ENCODE measurements at places on chromosomes 2 and 18.

GRCh38 chr2:135638825-135639224, 102.8 kb upstream of the UBXN4 start:
- DNase-seq: no peak

DNA sequence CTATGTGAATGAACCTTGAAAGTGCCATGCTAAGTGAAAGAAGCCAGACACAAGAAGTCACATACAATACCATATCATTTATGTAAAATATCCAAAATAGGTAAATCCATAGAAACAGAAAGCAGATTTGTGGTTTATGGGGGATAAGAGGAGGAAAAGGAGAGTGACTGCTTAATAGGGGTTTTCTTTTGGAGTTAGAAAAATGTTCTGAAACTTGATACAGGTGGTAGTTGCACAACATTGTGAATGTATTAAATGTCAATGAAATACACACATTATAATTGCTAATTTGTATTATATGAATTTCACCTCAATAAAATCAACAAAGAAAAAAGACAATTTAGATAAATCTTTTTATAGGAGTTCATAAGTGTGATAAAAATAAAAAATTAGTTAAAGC, 37.1 kb downstream of the MEMO1 start:
- no peak for DNase-seq

DNA sequence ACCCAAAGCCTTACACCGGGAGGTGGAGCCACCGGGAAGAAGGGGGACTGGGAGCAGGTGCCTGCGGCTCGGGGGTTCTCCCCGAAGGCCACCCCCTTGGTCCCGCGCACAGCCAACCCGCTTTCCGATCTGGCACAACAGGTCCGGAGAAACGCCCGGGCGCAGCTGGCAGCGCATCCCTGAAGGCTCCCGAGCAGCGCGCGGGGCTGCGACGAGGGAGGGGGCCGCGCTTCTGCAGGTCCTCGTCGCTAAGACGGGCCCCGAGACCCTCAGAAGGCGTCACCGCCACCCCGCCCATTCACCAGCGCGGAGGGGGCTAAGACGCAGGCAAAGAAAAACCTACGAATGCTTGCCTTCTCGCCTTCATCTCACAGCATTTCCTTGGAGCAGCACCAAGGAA, 1.8 kb downstream of the CBLN2 start:
- no peak for DNase-seq

DNA sequence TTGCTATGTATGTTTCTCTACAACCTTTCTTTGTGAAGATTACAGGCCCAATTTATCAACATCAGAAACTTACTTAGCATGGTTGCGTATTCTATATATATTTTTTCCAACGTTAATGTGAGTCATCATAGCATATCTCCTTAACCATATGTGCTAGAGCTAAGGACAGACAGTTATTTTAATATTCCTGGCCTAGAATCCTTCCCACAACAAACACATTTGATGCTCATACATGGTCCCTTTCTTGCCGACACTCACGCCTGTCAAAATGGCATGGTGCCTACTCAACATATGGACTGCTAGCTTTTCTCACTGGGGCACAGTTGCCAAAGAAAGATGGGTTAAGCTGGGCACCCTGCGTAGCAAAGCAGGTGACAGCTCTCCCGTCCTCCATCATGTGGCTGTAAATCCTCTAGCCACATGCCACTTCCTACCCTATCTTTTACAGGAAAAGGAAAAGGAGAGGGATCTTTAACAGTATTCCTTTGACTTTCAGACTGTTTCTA, 75.2 kb upstream of the GALNT5 start:
- DNase-seq: peak; percentile 45

GRCh38 chr2:66569974-66570373, 135.0 kb downstream of the MEIS1 start:
- no peak for DNase-seq

DNA sequence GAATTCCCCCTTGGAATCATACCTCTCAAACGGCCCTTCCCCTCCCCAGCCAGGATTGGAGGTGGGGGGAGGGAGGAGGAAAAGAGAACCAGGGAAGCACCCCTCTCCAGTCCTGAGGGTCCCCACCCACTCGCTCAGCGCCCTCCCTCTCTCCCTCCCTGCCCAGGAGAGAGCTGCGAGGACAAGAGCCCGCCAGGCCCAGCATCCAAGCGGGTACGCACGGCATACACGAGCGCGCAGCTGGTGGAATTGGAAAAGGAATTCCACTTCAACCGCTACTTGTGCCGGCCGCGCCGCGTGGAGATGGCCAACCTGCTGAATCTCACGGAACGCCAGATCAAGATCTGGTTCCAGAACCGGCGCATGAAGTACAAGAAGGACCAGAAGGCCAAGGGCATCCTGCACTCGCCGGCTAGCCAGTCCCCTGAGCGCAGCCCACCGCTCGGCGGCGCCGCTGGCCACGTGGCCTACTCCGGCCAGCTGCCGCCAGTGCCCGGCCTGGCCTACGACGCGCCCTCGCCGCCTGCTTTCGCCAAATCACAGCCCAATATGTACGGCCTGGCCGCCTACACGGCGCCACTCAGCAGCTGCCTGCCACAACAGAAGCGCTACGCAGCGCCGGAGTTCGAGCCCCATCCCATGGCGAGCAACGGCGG, 14.4 kb downstream of the HOXD3 start:
- DNase-seq: no peak

GRCh38 chr18:42330296-42330695, 375.3 kb downstream of the PIK3C3 start:
- no peak for DNase-seq

DNA sequence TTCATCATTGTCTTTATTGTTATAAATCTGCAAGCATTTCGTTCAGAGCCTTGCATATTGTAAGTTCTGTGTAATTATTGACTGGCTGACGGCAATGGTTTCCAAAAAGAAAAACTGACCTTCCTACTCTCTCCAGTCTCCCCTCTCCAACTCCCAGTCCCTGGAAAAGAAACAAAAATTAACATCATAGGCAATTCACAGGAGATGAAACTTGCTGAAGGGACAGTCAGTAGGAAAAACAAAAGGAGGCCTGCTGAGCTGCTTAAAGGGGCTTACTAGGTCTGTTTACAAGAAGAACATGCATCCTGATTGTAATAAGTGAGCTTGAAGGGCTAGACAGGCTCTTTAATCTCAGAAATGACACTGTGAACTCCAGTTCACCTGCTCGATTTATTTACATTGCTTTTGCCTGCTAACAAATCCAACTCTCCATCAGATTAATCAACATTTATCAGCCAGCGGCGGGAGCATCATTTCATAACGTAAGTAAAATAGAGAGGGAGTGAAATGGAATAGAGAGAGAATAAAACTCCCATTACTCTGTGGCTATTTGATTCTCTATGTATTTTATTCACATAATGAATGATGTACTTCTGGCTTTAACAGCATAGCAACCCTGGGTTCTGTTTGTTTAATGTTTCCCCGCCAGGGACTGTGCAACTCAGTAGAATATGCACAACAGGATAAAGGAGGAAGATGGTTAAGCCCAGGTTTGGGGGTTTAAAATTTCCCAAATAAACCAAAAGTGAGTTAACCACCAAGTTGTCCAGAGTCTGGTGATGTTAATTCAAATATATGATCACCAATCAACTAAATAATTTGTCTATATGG, 256.7 kb upstream of the SETBP1 start:
- DNase-seq: no peak

DNA sequence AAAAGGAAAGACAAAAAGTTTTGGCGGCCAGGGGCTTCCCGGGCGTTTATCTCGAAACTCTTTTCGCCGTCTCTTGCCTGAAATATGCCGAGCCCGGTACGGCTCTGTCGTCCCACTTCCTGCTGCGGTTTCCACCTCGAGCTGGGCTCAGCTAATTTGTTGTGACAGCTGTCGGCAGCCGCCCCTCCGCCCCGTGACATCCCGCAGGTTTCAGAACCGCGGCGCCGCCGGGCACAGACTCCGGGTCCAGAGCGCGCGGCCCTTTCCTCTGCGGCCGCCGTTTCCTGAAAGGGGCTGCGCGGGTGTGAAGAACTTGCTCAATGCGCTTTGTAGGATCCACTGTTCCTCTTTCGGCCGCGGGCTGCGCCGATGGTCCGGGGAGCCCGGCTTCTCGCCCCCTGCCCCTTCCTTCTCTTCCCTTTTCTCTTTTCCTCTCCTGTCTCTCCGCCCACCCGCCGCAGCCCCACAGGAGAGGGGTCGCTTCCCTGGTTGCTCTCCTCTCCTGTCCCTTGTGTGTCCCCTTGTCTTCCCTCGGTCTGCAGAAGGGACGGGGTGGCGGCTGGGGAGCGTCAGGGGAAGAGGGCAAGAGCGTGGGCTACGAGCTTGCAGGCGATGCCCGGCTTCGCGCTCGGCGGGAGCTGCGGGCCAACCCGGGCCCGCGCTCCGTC, 648 bp downstream of the ARID5A start:
- DNase-seq: peak; percentile 43

GRCh38 chr2:144459286-144459685, 60.6 kb downstream of the ZEB2 start:
- no peak for DNase-seq

DNA sequence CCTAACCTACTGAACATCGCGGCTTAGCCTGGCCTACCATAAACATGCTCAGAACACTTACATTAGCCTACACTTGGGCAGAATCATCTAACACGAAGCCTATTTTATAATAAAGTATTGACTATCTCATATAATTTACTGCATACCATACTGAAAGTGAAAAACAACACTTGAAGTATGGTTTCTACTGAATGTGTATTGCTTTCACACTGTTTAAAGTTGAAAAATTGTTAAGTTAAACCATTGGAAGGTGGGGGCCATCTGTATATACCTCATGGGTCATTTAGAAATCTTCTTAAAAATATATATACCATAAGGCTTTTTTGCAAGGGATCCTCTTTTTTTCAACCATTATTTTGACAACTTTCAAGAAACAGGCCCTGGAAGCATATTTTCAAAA, 16.5 kb downstream of the RNF149 start:
- no peak for DNase-seq

- DNase-seq: no peak
Measured at GRCh38 chr18:25465152-25465732, 113.3 kb upstream of the ZNF521 start.

GRCh38 chr18:77102259-77103040, 30.1 kb downstream of the MBP start:
- DNase-seq: no peak

DNA sequence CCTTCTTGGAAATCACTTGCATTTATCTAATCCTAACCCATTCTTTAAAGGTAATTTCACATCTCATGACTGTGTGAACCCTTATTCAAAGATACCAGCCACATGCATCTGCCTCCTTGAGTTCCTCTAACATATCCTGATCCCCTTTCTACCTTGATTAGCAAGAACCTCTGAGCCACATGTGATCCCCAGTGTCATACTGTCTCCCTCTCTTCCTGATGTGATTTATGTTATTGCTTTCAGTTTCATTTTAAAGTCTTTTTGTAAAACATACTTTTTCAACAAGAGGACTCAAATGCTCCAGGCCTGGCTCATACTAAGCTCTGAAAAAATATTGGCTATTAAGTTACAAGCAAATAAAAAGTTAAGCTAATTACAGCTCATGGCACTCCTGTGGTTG, 470.1 kb downstream of the DLGAP1 start:
- no peak for DNase-seq

GRCh38 chr2:44777036-44777435, 164.5 kb upstream of the SIX3 start:
- no peak for DNase-seq

DNA sequence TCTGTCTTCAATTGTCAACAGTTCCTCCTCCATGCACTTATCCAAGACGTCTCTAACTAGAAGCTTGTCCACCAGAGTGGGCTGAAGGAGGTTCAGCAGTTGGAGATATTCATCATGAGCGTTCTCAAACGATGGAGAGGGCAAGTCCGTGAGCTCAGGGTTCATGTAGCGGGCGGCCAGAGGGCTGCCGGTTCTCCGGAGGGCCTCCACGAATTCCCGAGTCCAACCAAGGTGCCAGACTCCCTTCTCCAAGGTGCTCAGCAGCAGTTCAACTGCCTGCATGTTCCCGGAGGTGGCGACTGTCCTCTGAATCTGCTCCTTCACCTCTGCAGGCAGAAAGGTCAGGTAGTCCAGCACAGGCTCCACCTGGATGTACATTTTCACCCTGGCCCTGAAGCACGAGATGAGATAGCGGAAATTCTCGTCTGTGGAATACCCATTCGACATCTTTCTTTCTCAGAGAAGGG, 590 bp downstream of the IFIH1 start:
- peak; percentile 19 for DNase-seq

GRCh38 chr18:581096-581495, 916 bp downstream of the CETN1 start:
- DNase-seq: no peak

DNA sequence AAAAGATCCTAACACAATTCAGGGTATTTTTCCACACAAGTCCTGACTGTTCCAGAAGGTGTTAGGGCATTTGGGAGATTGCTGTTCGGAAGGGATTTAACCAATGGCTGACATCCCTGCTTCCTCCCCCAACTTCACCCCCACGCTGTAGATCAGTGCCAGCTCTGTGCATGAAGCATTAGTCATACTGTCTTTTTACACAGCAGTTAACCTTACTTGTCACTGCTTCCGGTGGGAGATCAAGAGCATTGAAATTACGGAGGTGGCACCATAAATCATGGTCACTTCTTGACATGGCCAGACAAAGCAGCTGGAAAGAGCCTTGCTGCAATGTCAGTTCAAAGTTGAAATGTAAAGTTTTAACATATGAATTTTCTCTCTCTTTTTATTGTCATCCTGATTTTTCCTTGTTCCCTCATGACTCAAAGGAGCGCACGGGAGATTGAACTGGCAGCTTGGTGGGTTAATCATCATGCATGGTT, 70.2 kb downstream of the HRH4 start:
- no peak for DNase-seq
